ENCODE measurements at places on chromosomes 6 and 20. TPM values are rescaled to one million over a fixed set of nuclear protein-coding genes. Genes with fewer than 3 reads are reported as not detected.

GRCh38 chr6:100704961-100705360 lies 176.2 kb downstream of the ASCC3 start:
- no peak for DNase-seq

- DNase-seq: no peak
Observed at GRCh38 chr20:33910056-33910455, 83.7 kb upstream of the RALY start.

DNA sequence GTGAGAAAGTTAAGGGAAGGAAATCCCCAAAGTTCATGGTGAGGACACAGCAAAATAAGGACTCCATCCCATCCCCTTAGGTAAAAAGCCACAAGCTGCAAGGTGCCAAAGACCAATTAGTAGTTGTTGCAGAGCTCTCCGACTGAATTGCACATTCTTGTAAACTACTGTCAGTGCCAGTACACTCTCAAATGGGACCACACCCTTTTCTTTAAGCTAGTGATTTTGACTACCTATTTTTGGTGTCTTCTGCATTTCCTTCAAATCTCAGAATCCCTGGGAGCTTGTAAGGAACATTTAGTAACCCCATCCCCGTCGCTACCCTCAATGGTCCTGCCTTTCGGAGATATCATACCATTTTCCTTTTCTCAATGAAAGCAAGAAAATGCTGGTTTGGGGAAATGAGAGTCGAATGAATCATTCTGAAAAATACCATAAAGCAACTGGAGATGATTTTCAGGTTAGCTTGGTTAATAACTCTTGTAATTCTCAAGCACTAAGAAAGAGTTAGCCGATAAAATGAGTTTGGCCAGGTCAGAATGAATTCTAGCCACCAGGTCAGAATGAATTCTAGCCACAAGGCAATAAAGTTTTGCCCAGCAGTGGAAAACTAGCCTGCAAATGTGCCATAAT lies 5.2 kb upstream of the HMGN3 start:
- DNase-seq: no peak

- peak; percentile 74 for DNase-seq
Observed at GRCh38 chr20:32707691-32708581, 34.2 kb upstream of the C20orf203 start.

- DNase-seq: no peak
Observed at GRCh38 chr20:35887393-35888064, 66.8 kb downstream of the SCAND1 start.

Gene NRM
- 11.2 TPM for total RNA-seq

DNA sequence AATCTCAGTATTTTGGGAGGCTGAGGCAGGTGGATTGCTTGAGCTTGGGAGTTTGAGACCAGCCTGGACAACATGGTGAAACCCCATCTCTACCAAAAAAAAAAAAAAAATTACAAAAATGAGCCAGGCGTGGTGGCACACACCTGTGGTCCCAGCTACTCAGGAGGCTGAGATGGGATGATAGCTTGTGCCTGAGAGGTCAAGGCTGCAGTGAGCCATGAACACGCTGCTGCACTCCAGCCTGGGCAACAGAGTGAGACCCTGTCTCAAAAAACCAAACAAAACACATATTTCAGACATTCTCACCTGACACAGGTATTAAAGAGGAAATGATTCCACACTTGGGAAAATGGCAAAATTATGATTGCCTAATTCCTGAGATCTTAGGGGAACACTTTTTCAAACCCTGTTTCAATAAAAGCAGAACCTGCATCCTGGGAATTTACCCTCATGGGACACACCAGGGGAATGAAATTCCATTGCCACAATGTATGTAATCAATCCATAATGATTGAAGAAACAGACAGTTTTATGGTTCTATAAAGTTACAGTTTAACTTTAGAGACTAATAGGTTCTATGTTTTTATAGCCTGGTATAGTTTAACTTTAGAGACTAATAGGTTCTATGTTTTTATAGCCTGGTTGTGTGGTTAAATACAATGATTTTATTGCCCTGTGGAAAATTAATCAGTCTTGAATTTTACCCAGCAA lies 29.6 kb upstream of the DNAAF9 start:
- no peak for DNase-seq

Gene ZSCAN26
- total RNA-seq: 14.5 TPM

Gene MLIP
- total RNA-seq: not detected

GRCh38 chr6:166442131-166442685 lies 59.5 kb upstream of the MPC1 start:
- no peak for DNase-seq

GRCh38 chr6:11341867-11342266 lies 109.4 kb upstream of the NEDD9 start:
- DNase-seq: no peak

Gene KHDRBS2
- not detected for total RNA-seq

Measured in HT1080 (cell line).